ENCODE measurements at places on chromosomes 2 and 18.
A peak's percentile ranks its signal among the peaks of the same experiment; 100 is the strongest.

- no peak for DNase-seq
Measured at GRCh38 chr2:225428360-225428759, 28.9 kb downstream of the NYAP2 start.

GRCh38 chr2:109377976-109378375 is 235.8 kb downstream of the SEPTIN10 start:
- DNase-seq, result no peak

DNA sequence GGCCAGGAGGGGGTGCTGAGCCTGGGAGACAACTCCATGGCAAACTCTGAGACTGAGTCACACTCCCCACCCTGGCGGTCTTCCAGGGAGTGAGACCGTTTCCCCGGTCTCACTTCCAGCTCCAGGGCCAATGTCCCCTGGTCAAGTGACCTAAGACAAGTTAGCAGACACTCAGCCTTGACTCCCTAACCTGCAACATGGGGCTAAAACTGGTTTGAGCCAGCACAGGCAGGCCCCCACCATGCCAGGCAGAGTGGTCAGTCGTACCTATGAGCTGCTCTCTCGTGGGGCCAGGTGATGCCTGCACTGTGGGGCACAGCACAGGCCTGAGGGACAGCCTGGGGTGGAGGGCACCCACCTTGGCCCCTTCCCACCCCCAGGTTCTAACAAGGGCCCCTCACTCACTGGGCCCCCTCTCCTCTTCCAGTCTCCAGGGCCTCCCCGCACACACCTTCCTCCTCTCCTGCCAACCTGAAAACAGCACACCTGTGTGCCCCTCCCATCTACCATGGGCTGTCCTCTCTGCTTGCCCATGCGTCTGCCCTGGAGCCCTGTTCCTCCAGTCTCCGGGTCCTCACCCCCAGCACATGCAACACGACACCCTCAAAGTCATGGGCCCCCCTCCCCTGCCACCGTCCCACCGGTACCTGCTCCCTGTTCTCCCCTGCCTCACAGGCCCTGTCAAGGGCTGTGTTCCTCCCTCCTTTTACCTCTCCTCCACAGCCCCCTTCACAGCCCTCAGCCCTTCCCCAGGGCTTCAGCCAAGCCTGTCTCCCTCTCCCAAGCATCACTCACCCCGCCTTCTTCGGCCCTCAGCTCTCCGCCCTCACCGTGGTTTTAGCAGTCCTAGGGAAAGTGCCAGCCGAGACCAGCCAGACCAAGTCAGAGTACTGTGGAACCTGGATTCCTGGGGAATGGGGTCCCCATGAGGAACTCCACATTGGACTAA is 1.6 kb downstream of the GPR17 start:
- no peak for DNase-seq

DNA sequence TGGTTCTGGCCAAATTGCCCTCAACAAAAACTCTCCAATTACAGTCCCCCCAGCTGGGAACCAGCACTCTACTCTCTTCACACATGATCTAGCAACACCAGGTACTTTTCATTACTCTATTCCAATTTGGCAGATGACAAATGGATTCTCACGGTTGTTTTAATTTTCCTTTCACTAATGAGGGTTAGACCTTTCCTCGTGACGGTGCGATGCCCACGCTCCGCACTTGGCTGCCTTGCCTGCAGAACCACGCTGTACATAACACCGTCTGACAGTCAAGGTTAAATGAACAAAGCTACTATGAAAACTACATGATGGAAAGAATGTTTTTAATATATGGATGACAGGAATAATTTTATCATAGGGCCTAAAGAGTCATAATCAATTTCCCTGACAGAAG is 141.5 kb downstream of the FBXO15 start:
- no peak for DNase-seq

DNA sequence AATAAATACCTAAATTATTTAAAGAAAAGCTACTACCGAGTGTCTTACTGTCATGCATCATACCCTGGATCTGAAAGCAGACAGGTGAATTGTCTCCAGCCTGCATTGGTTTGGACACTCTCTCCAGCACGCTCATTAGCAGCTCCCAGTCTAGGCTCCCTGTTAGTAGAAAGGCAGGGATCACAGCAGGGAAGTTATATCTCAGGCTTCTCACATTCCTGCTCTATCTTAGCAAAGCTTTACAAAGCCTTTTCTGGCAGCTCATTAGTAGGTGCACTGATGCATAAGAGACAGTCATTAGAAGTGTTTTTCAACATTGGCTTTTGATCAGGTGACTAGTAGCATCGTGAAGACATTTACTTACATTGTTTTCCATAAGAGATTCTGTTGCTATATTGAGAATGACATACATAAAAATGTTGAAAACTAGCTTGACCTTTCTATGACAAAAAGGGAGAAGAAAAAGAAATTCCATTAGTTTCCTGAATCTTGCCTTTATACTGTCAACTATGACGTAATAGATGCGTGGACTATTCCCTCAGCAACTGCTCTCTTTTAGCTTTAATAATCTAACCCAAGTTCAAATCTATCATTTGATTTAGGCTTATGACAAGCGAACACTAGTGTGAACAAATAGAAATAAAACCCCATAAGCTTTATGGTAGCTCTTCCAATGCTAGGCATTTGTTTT is 408.7 kb upstream of the KCNH7 start:
- no peak for DNase-seq

DNA sequence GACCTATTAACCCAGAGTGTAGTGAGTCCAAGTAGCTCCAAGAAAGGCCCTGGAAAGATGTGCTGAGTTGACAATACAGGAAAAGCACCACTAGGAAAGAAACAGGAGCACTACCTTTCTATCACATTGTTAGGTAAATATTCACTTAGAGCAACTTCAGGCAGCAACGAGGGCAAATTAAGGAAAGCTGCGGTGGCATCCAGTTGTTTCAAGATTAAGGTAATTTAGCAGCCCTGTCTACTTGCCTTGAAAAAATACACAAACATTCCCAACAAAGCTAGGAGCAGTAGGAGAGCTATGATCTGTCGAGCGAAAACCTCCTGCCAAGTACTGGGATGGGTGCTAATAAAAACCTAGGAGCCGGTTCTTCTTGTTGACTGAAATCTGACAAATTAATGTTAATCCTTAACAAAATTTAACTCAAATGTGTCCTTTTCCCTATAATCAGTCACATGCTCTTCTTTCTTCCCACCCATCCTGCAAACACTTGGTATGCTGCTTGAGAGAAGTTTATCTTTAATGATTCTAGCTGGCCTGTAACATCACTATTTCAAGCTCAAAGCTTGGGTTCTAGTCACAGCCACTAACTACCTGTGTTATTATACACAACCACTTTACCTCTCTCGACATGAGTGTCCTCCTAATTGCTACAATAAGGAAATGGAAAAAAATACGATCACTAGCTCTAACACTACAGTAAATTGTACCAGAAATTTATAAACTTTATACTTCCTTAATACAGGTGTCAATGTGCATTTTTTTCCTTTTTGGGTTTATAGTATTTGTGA is 2.0 kb downstream of the ACAA2 start:
- DNase-seq, result no peak

DNA sequence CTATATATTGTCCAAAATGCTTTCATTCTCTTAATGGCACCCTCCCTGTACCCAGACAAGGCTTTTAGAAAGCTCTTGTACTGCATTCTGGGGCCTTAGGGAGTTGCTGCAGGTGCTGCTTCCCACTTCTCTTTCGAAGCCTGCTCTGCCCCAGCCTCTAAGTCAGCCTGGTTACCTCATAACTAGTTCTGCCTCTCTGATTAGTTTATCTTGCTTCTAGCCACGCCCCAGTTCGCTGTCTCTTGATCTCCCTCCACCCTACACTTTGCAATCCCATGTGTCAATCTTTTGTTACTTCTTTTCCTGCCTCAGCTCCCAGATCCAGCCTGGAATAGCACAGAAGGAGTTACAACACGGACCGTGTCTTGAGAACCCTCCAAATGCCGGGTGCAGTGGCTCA is 13.8 kb upstream of the NCOA1 start:
- DNase-seq, result no peak

- no peak for DNase-seq
Measured at GRCh38 chr18:79608069-79608468, 71.5 kb upstream of the CTDP1 start.

DNA sequence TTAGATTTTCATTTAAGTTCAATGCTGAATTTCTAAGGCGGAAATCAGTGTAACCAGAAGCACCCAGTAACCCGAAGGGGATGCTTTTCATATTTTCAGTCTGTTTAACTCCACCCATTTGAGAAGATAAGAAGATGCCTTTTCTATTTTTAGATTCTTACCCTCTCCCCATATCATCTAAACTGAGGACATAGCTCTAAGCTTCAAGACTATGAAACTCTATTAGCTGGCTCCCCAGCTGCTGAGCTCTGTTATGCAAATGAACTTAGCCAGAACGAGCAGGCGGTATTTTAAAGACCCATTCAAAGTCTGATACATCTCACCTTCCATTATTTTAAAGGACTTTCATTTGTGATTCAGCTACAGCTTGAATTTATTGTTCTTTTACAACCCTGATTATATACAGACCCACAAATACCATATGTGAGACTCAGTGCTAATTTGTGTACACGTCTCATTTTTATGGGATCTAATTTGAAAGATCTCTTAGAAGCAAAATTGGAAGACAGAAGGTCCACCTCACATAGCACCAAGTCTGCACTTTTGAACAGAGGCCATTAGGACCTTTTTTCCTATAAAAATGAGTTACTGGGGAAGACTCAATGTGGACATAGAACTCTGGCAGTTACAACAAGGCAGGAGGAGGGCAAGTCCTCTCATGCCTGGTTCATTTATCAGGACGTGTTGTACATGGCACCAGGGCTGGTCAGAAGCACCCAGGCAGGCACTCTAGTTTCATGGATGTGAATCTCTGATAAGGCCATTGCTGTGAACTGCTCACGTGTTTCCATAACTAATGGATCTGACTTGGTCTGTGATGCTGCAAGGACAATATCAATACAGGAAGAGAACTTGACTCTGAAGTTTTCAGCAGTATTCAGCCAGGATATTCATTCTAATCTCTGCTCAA is 16.3 kb downstream of the CDC42EP3 start:
- DNase-seq, result no peak

DNA sequence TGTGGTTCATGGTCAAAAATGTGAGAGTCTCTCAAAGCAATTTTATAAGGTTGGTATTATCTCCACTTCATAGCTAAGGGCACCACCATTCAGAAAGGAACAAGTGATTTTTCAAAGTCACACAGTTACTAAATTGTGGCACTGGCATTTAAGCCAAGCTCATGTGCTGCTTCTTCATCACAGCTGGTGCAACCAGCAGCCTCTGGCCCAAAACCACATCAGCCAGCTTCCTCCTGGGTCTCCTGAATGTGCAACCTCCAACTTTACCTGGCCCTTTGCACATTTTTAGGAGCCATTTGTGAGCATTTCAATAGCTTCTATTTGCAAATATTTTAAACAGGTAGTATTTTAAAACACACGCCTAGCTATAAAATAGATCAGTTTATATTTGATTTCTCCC is 293.7 kb downstream of the BCL11A start:
- no peak for DNase-seq

DNA sequence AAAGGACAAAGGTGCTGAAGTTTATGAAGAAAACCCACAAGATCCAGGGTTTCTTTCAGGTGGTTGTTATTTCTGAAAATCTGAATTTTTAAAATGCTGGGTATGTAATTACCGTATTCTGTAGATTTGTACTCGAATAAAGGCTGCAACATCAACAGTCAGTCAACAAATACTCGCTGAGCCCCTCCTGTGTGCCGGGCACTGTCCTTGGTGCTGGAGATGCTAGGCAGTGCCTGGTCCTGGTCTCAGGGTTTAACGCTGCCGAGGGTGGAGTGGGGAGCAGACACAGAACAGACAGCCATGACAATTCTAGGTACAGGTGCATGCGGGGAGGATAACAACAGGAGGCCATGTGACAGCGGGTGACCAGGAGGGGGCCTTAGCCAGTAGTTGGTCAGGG is 27.2 kb upstream of the PDIA6 start:
- DNase-seq, result no peak

DNA sequence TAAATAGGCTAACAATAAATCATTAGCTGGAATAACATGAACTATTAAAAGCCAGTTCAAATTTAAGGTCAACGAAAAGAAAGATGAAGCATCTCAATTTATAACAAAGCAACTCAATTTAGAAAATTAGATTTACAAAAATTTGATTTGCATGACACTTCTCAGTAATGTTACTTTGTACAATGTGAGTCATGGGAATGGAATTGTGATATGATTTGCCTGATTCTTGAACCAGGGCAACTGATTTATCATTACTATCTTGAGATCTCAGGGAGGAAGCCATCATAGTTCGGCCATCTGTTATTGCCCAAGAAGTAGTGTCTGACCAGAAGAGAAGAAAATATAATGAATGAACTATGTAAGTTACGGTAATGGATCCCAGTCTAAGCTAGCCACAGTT is 193.1 kb downstream of the RIT2 start:
- no peak for DNase-seq

- no peak for DNase-seq
Measured at GRCh38 chr2:48272199-48272598, 257.8 kb upstream of the STON1 start.

GRCh38 chr2:190722835-190723234 is 74.0 kb downstream of the NAB1 start:
- peak; percentile 18 for DNase-seq

DNA sequence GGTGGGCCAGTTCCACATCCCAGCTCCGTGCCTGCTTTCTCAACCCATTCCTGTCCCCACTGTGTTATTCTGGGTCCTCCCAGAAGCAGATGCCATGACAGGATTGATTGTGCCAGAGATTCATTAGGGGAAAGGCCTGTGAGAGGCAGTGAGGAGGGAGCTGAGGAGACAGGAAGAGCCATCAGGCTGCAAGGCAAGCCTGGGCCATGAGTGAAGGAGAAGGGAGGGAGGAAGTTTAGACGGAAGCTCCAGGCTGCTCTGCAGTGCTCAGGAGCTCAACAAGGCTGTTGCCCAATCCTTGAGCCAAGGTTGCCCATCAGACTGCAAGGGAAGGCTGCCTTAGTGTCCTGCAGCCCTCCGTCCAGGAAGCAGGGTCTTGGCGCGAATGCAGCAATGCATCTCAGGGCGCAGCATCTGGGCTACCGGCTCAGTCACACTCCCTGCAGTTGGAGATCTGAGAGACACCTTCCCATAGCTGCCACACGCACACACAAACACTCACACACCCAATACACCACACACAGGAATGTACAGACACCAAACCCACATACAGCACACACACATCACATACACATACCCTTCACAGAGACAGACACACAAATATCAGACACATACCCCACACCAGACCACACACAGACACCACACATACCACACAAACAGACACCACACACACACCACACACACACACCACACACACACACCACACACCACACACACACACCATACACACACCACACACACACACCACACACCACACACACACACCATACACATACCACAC is 139.5 kb upstream of the NDUFV2 start:
- DNase-seq, result no peak

GRCh38 chr2:137168552-137168951 is 403.2 kb downstream of the THSD7B start:
- no peak for DNase-seq
